MM.1S (cell line): ENCODE measurements at places on chromosomes 16 and 17.

GRCh38 chr17:1683459-1683858 is 1.2 kb downstream of the PRPF8 start:
- no peak for DNase-seq

- DNase-seq = no peak
These were observed 40.6 kb upstream of the PITPNM3 start for GRCh38 chr17:6596941-6597340.

GRCh38 chr17:70552230-70552981 is 383.1 kb downstream of the KCNJ2 start:
- DNase-seq = peak; percentile 45

- no peak for DNase-seq
These were observed 615 bp upstream of the SREBF1 start for GRCh38 chr17:17837380-17837821.

DNA sequence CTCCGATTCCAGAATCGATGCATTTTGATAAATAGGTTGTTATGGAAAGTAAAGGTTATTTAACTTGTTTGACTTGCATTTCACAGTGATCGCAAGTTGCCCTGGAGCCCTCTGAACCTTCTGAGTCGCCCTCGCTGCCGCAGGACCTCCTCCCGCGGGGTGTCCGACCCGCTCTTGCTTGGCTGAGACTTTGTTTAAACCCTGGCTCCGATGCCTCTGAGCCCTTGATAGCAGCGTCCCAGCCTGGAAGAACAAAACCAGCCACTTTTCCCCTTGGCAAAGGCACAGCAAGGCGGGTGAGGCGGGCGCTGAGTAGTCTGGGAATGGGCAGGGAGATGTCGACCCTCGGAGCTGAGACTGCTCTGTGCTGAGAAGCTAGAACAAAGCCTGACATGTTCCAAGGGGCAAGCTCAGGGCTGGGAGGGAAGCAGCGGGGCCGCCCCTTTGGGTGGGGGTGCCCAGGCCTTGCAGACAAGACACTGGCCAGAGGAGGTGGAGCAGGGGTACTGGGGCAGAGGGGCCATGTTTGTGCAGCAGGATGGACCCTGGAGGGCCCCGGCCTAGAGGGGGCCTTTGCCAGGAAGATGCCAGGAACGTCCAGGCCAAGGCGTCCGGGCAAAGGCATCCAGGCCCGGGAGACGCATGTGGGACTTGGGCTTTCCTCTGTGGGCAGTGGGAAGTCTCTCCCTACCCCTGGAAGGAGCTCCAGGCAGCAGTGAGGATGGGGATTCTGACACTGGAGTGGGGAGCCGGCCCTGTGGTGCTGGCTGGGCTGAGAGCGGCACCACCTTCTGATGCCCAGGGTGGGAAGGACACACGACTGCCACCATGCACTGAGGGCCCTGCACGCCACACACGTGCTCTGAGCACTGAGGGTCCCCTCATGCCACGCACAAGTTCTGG is 30.3 kb upstream of the CDH15 start:
- DNase-seq = no peak

- no peak for DNase-seq
These were observed 61.1 kb downstream of the RPA1 start for GRCh38 chr17:1890758-1891450.

DNA sequence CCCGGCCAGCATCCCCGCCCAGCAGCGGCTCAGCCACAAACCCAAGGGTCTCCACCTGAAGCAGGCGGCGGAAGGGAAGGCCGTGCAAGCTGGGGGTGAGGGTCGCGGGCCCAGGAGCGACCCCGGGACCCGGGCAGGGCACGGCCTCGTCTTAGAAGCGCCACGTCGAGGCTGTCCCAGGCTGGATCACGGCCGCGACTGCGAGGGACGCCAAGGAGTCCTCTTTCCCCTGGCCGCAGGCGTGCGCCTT is 538 bp upstream of the CCNF start:
- no peak for DNase-seq

- DNase-seq = no peak
These were observed 12.2 kb downstream of the AIPL1 start for GRCh38 chr17:6422654-6423241.

DNA sequence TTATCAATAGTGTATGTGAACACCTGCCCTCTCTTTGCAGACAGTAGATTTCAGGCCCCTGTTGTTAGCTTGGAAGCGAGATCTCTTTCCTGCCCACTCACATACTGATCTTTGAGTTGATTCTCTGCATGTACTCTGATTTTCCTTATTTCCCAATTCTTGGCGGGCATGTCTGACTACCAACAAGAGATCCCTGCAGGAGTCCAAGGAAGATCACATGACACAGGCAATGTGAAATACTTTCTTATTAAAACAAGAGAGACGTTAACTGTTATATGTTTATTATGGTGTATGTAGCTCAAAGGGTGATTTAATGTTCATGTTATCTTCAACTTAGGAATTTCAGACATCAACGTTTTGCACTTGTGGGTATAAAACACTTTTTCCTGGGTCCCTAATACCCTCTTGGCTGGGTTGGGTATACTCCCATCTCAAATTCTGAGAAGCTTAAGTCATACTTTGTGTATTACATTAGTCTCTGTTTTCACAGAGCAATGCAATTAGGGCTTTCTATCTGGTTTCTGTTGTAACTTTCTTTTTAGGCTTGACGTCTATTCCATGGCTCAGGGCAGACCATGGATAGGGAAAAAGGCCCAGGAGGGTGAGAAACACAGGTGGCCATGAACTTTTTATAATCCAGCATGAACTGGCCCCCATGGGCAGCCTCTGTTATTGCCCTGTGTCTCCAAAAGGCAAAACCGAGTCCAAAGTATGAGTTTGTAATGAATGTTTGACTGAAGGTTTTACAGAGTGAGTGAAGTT is 32.2 kb downstream of the HSD17B2 start:
- no peak for DNase-seq

- no peak for DNase-seq
These were observed 129.9 kb downstream of the SNX11 start for GRCh38 chr17:48237456-48237855.

DNA sequence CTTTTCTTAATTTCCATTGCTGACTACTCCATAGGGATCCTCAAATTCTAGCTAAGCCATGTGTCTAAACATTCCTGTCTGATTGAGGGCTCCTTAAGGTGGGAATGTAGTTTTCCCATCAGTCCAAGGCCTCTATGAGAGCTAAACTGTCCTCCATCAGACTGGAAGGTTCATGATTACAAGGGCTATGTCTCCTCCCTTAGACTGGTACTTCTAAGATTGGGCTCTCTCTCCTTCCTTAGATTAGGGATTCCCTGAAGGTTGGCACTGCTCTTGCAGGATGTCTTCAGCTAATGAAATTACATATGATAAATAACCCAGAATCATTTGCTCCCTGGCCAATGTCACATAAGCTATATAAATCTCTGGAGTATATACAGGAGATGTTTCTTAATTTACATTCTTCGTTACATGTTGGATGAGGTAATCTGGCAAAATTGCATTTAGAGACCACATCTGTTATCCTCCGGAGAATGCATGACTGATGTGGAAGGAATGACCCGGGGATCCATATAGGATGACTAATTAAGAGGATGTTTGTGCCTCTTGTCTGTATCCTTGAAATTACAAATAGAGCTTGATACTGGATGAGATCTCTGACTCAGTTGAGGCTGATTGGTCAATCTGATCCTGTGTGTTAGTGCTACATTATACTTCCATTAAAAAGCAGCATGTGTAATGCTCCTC is 14.2 kb downstream of the B4GALNT2 start:
- no peak for DNase-seq

- no peak for DNase-seq
These were observed 132.1 kb downstream of the CLEC16A start for GRCh38 chr16:11076259-11077018.
